ENCODE measurements at places on chromosomes 5 and 9.

- no peak for DNase-seq
These were observed 15.8 kb downstream of the F2RL2 start for GRCh38 chr5:76607353-76607871.

DNA sequence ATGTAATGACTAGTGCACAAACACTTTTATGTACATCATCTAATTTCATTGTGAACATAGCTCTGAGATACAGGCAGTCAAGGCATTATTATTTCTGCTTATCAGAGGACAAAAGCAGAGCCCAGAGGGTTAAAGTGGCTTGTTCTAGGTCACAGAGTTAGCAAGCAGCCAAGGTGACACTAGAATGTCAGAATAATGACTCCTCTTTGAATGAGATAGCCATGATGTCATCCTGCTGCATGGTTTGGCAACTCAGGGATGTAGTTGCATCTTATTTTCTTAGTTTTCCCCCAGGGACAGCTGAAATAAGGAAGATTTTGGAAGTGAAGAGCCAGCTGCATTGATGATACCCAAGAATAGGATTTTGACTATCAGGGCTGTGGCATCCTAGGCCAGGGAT lies 54.4 kb downstream of the KCNV2 start:
- DNase-seq = no peak

DNA sequence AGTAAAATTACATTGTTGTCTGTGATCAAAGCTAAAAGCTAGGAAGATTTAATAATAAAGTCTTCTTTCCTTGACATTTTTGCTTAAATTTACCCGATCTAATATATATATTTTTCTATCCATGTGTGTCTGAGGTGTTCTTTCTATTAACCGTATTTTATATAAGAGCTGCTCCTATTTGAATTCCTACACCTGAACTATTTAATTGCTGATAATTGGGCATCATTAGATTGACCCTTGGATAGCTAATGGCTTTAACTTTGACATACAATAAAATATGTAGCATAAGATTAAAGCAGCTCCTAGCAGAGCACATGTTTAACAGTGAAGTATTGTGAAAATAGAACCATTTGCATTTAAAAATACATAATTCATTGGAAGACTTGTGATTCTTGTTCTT lies 792.7 kb downstream of the MAT2B start:
- no peak for DNase-seq

GRCh38 chr5:134638760-134639201 lies 6.2 kb upstream of the SAR1B start:
- no peak for DNase-seq

GRCh38 chr5:131084436-131084835 lies 80.6 kb downstream of the HINT1 start:
- no peak for DNase-seq

DNA sequence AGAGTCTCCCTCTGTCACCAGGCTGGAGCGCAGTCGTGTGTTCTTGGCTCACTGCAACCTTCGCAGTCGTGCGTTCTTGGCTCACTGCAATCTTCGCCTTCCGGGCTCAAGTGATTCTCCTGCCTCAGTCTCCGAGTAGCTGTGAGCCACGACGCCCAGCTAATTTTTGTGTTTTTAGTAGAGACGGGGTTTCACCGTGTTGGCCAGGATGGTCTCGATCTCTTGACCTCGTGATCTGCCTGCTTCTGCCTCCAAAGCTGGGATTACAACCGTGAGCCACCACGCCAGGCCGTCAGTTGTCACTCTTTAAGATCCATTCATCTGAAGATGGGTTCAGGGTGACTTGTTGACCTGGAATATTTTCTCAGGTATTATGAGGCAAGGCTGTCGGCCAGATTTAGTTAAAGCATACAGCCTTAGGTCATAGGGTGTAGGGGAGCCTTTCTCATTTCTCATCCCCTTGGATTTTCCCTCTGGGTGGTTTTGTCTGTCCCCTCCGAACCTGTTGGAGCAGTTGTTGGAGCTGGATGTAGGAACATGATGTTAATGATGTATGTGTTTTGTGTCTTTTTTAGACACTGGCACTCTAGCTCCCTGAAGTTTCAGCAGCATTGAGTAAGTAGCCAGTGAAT lies 1.6 kb downstream of the SLC22A5 start:
- no peak for DNase-seq

DNA sequence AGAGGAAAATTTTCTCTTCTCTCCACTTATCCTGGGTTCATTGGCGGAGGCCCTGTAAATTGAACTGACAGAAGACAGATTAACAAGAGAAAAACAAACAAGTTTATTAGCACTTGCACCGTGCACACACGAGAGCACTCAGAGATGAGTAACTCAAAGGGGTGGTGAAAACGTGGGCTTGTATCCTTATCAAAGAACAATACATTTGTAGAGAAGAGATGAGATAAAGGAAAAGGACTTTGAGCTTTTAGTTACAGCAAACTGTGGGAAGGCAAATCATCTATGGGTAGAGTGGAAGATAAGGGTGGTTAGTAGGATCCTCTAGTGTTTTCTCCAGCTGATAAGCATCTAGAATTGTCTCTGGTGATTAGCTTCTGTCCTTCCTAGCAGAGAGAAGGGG lies 44.4 kb upstream of the ROR2 start:
- DNase-seq = no peak

- peak; percentile 95 for DNase-seq
These were observed 584.0 kb downstream of the ACTL7B start for GRCh38 chr9:108271646-108272348.

DNA sequence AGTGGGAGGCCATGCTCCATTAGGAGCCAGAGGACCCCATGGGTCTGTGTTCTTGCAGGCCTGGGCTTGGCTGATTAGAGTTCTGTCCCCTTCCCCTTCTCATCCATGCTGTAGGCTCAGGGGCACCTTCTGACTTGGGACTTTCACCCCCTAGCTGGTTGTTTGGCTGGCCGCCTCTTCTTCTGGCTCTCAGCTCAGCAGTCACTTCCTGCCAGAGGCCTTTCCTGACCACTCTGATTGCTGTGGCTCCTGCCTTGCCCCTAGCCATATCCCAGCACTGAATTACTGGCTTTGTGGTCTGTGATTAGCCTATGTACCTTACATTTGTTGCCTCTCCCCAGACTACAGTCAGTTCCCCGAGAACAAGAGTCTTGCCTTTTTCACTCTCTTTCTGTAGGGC lies 14.6 kb downstream of the ENTREP1 start:
- no peak for DNase-seq

DNA sequence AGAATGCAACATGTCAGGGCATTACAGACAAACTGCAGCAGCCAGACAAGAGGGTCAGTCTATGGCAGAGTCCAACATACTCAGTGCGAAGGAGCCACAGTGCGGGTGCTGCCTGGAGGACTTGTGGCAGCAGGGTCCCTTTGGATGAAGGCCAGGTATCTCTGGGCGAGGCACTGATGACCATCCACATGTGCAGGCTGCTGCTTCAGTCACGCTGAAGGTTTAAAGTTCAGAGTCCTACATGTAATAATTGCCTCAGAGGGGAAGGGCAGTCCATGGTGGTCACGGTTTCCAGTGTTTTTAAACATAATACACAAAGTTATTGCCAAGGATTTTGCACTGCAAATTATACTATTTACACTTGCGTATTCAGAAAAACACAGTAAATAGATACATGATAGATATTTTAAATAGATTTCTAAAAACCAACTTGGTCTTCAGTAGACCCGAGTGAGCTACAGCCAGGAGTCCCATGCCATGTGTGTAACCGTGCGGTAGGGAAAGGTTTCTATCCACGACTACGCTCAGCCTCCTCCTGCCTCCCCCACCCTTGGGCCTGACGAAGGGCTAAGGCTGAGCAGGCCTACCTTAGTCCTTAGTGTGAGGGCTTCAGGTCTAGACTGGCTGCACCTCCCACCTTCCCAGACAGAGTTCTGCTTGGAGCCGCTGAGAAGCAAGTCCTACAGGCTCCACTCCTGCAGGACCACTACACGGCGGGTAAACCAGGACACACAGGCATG lies 76.2 kb downstream of the GPR21 start:
- no peak for DNase-seq

DNA sequence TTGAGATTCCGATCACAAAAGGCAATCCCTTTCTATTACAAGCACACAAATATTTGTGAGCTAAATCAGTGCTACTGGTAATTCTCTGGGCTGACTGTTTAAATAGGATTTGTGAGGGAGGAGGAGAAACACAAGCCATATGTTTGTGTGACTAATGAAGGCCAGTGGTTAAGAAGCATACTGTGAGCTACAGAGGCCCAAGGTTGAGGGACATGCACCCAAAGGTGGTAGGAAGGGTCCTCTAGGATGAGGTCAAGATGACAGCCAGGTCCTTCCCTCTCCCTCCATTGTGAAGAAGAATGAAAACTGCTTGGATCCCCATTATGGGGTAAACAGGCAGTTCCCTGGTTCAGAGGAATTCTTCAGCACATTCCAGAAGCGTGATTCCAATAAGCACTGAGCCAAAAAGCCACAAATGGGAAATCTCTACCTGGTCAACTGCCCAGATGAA lies 83.9 kb downstream of the SPOCK1 start:
- no peak for DNase-seq

- DNase-seq = no peak
These were observed 98.9 kb upstream of the FCN2 start for GRCh38 chr9:134781591-134782302.

- no peak for DNase-seq
These were observed 6.5 kb upstream of the PDZD2 start for GRCh38 chr5:31632460-31632859.

GRCh38 chr5:81162501-81162900 lies 70.6 kb upstream of the CKMT2 start:
- no peak for DNase-seq

- DNase-seq = no peak
These were observed 92.5 kb downstream of the FBXW11 start for GRCh38 chr5:171913987-171914273.

GRCh38 chr9:126417043-126417442 lies 90.4 kb downstream of the MVB12B start:
- DNase-seq = no peak

- no peak for DNase-seq
These were observed 155.5 kb downstream of the RAB3C start for GRCh38 chr5:58738336-58738735.

GRCh38 chr5:158609333-158610050 lies 490.2 kb downstream of the EBF1 start:
- DNase-seq = no peak

GRCh38 chr5:104213216-104213615 lies 650.6 kb upstream of the NUDT12 start:
- no peak for DNase-seq

- DNase-seq = no peak
These were observed 44.8 kb downstream of the PLCXD3 start for GRCh38 chr5:41465493-41466171.

DNA sequence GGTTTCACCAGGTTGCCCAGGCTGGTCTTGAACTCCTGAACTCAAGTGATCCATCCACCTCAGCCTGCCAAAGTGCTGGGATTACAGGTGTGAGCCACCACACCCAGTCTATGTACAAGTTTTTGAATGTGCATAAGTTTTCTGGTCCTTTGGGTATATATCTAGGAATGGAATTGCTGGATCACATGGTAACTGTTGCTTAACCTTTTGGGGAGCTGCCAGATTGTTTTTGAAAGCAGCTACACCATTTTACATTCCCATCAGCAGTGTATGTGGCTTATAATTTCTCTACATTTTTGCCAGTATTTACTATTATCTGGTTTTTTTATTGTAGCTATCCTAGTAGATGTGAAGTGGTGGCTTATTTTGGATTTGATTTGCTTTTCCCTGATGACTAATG lies 8.9 kb upstream of the LNPEP start:
- no peak for DNase-seq

GRCh38 chr9:130766021-130766926 lies 68.8 kb upstream of the ABL1 start:
- DNase-seq = no peak

DNA sequence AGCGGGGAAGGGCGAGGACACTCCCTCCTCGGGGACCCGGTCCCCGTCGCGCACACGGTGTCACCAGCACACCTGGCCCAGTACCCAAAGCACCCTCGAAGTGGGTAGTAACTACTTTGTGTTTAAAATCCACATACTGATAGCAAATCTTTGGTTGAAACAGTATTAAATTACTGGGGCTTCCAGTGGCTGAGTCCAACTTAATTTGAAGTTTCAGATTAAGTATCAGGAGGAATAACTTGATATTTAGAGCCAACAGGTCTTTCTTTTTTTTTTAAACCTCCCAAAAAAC lies 615 bp downstream of the ATG10 start:
- no peak for DNase-seq

DNA sequence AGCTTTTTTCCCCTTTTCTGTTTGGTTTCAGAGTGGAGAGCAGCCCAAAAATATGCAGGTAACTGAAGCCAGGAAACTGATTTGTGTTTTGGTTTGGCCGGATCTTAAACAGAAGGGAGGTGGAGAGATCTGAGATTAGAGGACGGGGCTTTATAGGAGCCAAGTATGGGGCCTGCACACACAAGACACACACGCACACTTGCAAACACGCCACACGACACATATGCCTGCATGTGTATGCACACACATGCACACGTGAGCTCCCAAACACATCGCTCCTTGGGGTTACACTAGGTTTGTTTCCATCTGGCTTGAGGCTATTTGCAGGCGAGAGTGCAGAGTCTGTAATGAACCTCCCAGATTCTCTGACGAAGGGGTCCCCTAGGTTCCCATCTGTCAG lies 18.3 kb downstream of the BTNL9 start:
- DNase-seq = no peak

DNA sequence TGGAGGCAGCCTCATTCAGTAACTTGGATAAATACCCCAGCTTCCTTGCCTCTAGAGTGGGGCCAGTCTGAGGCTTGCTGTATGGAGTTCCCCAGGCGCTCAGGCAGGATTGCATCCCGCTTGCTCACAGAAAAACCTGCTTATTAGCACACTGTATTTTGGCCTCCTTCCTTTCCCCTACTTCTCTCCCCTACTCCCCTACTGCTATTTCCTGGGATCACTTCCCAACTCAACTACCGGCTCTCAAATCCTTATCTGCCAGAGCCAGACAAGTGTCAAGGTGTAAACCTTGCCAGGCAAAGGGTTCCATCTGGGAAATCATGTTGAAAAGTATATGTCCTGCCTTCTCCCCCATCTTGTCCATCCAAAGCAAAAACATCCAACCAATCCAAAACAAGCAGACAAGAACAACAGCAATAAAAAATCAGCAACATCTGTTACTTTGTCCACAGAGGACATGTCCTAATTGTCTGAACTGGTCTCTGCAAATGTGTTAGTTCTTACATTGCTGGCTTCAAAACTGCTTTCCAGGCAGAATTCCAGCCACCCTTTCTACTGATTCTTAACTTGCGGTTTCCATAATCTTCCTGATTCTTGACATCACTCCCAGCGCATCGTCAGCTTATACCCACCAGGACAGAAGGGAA lies 164.1 kb upstream of the SEMA6A start:
- no peak for DNase-seq

- peak; percentile 60 for DNase-seq
These were observed 1.1 kb downstream of the CFAP77 start for GRCh38 chr9:132411091-132411508.

GRCh38 chr5:141780952-141781781 lies 97.0 kb downstream of the PCDH1 start:
- DNase-seq = no peak

GRCh38 chr5:94024101-94024500 lies 282.7 kb upstream of the POU5F2 start:
- no peak for DNase-seq

Data from NCI-H1930 (cell line).